ENCODE measurements at places on chromosomes 1 and 21.

GRCh38 chr1:183991348-183991747 is 46.2 kb downstream of the COLGALT2 start:
- no peak for DNase-seq

GRCh38 chr1:161499099-161500039 is 5.9 kb upstream of the FCGR2A start:
- no peak for DNase-seq

DNA sequence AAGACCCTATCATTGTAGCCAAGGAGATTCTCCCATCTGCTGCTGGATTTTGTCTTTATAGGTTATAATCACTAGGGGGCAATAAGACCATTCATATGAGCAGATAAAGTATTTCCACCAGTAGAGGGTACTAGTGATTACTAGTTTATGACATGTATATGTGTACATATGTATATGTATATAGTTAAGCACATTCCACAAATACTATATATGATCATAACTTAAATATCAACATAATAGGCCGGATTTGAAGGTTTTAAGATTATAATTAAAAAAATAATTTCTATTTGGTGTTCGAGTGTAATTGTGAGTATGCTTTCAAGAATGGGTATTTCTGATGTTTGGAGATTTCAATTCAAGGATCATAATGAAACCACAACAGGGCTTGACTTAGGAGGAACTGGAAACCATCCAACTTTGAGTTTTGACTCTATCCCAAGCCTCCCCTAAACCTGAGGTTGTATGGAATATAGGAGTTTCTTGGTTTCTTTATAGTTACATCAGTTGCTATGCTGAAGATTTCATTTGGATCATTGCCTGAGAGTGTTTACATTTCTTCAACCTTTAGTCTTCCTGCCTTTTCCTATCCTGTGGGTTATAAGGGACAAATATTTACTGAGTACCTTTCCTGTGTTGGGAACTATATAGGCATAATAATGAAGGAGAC is 16.9 kb downstream of the TCEANC2 start:
- peak; percentile 63 for DNase-seq

DNA sequence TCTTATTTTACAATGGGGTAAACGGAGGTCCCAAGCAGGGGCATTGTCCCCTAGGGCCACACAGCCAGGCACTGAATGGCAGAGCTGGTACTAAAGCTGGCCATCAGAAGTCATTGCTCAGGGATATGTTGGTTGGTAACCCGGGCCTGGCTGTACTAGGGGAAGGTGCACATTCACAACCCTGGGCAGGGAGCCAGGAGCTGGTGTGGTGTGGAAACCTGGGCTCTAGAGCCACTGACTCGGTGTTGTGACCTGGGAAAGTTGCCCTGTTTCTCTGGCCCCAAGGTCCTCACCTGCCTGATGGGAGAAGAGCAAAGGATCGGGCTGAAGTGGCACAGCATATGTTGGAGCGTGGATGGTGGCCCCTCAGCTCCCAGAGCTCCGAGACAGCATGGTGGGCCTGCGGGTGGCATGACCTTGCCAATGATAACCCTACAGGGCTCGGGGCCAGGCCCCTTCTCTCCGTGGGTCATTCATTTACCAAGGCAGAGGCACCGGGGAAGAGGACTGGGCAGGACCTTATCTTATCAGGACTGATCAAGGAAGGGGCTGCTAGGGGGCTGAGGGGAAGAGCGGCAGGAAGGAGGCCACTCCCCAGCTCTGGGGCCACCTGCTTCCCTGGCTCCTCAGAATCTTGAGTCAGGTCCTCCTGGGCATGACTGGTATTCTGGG is 274.1 kb downstream of the TRABD2B start:
- DNase-seq = peak; percentile 50

- DNase-seq = peak; percentile 95
These were observed 32.4 kb downstream of the GNB1 start for GRCh38 chr1:1858382-1859086.

- DNase-seq = no peak
These were observed 152.4 kb downstream of the PRDM16 start for GRCh38 chr1:3221112-3222041.

GRCh38 chr1:118317842-118318614 is 133.0 kb upstream of the SPAG17 start:
- no peak for DNase-seq

Measured in small intestine (tissue), 16 donors.